C1 segment of cervical spinal cord (tissue), 14 donors: ENCODE measurements at places on chromosomes 6 and 20.

GRCh38 chr6:20716865-20717264 lies 182.6 kb downstream of the CDKAL1 start:
- DNase-seq: no peak

GRCh38 chr6:36847152-36847551 lies 7.9 kb upstream of the CPNE5 start:
- DNase-seq: no peak

GRCh38 chr6:134603561-134603960 lies 285.6 kb upstream of the SGK1 start:
- DNase-seq: no peak

GRCh38 chr6:166007349-166008263 lies 160.0 kb downstream of the TBXT start:
- no peak for DNase-seq

DNA sequence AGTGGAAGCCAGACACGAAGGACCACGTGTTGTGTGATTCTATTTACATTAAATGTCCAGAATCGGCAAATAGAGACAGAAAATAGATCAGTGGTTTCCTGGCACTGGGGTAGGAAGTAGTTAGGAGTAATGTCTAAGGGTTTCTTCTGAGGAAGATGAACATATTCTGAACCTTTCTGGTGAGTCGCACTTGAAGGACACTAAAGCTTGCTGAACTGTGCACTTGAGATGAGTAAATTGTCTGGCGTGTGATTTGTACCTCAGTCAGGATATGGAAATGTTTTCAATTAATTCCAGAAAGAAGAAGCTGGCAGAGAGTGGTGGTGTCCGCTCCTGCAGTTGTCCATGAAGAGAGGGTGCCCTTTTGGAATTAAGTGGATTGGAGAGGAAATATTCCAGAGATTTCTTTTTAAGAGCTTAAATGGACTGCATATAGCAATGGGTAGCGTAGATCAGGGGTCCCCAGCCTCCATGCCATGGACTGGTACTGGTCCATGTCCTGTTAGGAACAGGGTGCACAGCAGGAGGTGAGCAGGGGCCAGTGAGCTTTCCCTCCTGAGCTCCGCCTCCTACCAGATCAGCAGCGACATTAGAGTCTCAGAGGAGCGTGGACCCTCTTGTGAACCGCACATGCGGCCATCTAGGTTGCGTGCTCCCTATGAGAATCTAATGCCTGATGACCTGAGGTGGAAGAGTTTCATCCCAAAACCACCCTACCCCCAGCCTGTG lies 12.4 kb upstream of the KIF25 start:
- no peak for DNase-seq

DNA sequence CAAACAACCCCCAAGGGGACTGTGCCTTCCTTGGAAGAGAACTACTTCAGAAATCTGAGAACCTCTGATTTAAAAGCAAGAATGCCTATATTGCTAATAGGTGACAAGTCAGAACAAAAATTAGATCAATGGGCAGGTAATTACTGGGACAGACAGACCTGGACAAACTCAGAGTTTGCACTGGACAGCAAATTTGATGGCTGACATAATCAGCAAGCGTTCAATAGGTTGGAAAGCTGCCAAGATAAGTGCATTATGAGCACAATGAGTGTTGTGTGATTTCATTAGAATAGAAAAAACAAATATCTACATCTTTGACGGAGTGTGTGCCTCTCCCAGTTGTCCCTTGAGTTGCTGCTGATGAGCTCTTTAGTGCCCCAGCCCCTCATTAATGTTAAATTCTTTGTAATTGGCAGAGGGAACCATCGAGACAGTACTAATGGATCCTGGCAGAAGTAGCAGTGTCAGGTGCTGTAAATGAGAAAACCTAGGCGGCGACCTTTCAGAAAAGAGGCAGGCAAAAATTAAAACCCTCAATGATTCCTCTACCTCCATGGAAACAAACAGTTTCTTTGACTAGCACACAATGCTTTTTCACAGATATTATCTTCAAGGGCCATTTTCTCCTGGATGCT lies 116.5 kb upstream of the COL21A1 start:
- DNase-seq: no peak

GRCh38 chr6:35719830-35720733 lies 16.8 kb upstream of the ARMC12 start:
- peak; percentile 46 for DNase-seq

DNA sequence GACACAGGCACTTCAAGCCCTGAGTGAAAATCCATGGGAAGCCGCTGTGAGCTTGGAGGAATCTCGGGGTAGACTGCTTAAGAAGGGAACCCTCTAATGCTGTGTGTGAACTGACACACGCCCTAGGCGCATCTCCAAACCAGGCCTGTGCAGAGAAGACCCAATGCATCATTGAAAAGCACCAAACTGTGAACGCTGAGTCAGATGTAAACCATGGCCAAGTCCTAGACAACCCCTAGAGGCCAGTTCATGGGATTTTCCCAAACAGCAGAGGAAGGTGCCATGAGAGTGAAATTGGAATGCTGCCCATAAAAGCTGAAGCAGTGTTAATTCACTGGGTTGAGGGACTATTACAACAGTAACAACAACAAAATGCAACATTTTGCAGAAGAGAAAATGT lies 296.5 kb downstream of the SMOC2 start:
- DNase-seq: no peak

DNA sequence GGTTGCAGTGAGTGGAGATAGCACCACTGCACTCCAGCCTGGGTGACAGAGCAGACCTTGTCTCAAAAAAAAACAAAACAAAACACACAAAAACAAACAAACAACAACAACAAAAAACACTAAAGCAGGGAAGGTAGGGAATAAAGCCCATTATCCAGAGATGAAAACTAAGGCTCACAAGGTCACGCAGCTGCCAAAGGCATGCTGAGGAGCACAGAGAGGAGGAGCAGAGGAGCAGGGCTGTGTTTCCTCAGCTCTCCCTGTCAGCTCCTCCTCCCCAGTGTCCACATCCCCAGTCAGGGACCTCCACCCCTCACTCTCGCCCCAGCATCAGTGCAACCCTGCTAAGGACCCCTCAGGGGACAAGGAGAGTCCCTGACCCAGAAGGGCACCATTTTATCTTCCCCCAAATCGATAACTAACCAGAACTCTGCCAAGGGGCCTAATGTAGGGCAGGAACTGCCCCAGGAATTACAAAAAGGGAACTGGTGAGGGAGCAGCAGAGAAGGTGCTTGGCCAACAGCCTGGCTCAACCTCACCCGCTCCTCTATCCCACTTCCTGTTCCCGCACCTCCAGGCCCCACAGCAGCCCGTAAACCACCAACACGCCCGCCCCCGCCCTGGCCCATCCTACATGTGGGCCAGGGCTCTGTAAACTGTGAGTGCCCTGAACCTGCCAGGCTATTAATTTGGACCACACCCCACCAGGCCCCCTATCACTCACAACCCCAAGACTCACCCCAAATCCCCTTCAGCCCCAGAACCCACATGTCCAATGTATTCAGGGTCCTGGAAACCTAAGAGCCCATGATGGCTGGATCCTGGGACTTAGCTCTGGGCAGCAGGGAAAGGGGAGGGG lies 9.0 kb downstream of the TEAD3 start:
- DNase-seq: no peak

- no peak for DNase-seq
These were observed 1075.6 kb downstream of the HACE1 start for GRCh38 chr6:103784117-103784516.

DNA sequence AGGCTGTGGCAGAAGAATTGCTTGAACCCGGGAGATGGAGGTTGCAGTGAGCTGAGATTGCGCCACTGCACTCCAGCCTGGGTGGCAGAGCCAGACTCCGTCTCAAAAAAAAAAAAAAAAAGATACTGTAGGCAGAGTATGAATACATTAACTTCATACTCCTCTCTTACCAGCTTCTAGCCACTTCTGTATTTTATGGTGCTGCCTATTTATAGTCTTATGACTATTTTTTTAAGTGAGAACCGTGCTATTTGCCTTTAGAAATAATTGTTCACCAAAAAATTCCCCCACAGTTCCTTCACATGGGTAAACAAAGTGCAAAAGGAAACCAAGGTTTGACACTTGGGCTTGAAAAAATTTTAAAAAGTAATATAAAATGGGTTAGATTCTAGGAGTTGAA lies 1.5 kb upstream of the SNRNP48 start:
- no peak for DNase-seq

DNA sequence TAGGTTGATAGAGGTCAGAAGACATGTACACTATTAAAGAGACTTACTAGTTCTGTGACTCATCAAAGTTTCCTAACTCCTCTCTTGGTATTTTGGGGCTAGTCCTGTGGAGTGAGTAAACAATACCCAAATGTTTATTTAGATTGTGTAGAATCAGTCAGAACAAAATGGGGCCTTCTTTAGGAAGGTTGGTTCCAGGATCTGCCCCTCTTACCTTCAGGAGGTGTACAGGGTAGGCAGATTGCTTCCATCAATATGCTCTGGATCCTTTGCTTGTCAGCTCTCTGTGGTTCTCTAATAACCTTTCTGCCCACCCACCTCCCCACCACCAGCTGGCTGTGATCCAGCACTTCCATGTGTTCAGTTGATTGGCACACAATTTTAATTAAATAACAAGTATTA lies 107.0 kb downstream of the POPDC3 start:
- DNase-seq: no peak

GRCh38 chr20:20085812-20086211 lies 33.5 kb downstream of the CFAP61 start:
- no peak for DNase-seq

GRCh38 chr6:82270881-82271635 lies 23.5 kb upstream of the IBTK start:
- DNase-seq: no peak

- DNase-seq: no peak
These were observed 44.4 kb upstream of the LOC128125822 start for GRCh38 chr6:63527658-63528514.

- DNase-seq: no peak
These were observed 12.9 kb downstream of the OR2A4 start for GRCh38 chr6:131688286-131688685.

DNA sequence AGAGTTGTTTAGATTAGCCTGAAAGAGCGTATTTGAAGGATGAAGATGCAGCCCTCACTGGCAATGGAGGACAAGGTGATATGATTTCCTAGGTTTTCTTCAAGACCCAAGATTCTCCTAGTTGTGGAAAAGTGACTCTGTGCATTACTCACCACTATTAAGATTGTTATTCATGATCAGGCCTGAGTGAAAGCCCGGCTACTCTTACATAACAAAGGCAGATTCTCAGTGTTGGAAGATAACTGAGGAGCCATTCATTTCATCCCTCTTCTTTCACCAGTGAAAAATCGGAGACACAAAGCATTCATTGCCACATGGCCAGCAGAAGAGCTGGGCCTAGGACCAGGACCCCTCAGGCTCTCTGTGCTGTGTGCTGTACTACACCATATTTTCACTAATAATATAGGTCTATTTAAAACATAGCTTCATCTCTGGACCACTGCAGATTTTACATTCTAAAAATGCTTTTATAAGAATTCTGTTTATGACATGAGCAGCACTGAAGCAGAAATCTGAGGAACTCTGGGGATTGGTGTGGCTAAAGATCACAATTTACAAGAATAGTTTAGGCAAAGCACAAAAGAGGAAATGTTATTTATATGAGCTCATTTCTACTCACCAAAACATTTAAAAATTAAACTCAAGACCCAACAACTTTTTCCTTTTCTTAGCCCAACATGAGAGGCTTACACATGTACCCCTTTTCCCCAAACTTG lies 181.9 kb upstream of the CCN2 start:
- DNase-seq: peak; percentile 10

DNA sequence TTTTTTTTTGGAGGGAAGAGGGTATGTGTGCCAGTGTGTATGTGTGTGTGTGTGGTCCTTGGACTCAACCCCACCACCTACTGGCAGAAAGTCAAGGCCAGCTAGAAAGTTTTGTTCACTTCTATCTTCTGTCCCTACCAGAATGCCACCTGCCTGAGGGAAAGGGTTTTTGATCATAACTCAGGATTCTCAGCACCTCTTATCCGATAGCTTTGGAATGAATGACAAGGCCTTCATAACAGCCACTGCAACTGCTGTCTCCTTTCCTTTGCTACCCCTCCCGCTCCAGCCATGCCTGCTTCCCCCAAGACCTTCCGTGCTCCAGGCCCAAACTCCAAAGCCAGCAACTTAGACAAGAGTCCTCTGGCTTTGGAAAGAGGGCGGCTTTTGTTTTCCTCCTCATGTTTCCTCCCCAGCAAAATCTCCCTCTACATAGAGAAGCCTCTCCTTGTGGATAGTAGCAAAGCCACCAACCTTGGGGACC lies 18.7 kb downstream of the BTN3A1 start:
- peak; percentile 52 for DNase-seq

GRCh38 chr6:125111219-125111983 lies 42.2 kb upstream of the TPD52L1 start:
- no peak for DNase-seq

DNA sequence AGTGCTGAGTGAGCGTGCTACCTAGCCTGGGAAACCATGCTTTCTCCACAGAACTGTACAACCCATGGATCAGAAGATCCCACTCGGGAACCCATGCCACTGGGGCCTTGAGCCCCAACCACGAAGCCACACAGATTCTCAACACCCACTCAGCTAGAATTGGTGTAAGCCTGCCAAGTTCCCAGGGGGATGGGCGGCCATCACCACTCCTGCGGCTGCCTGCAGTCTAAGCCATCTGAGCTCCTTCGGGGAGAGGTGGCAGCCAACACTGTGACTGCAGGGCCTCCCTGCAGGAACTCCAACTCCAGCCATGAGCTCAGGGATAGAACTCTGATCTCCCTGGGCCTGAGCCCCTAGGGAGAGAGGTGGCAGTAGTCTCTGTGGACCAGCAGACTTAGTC lies 33.6 kb upstream of the SENP6 start:
- DNase-seq: no peak

DNA sequence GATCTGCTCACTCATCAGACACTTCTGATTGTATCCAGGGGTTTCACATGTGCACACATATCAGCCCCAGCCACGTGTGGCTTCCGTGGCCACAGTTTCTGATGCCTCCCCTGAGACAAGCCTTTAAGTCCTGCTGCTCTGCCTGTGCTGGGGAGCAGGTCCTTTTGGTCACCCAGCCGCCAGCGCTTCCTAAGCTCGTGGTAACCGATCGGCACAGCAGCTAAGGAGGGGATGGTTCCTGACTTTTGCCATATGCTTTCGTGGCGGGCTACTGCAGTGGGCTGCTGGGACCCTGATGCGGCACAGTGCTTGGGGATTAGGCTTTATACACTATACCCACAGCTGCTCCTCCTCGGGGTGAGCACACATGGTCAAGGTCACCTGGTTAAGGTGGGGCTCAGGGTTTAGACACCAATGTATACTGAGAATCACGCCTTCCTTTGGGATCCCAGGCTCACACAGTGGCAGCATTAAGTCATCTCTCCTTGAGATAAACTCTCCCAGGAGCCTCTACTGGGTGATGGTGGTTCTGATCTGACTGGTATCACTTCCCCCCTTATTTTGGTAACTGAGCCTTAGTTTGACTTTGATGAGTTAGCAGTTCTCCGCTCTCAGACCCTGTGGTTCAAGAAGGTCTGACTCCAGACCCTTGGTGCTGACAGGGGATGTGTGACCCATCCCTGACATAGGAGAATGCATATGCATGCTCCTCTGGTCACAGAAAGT lies 85.9 kb upstream of the KCNG1 start:
- DNase-seq: no peak
